Umbilical cord (tissue), 2 donors: ENCODE measurements at places on chromosomes 3 and 15. TPM values are rescaled to one million over a fixed set of nuclear protein-coding genes. Genes with fewer than 3 reads are reported as not detected.

The VWA5B2 gene
- total RNA-seq: 1.7 TPM

DNA sequence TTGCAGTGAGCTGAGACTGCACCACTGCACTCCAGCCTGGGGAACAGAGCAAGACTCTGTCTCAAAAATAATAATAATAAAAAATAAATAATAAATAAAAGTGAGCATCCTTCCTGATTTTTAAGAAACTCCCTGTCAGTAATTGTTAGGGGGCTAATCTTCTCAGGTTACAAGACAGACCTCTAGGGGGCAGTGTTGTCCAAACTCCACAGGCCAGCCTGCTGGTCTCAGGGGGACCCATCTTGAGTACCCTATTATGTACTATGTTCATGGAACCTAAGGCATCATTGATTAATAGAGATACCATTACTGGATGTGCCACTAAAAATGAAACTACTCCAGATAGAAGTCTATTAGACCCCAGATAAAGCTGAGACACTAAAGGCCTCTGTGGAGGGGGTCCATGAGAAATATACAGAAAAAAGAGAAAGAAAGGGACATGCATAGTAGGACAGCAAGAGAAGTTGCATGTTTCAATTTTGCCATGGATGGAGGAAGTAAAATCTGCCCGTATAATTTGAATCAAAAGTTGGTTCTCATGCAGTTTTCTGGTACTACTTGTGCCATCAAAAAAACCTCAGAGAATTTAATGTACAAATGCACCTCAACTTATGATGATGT, 85.5 kb upstream of the CDV3 start:
- DNase-seq: no peak

The FBXW12 gene
- total RNA-seq: 6.0 TPM

DNA sequence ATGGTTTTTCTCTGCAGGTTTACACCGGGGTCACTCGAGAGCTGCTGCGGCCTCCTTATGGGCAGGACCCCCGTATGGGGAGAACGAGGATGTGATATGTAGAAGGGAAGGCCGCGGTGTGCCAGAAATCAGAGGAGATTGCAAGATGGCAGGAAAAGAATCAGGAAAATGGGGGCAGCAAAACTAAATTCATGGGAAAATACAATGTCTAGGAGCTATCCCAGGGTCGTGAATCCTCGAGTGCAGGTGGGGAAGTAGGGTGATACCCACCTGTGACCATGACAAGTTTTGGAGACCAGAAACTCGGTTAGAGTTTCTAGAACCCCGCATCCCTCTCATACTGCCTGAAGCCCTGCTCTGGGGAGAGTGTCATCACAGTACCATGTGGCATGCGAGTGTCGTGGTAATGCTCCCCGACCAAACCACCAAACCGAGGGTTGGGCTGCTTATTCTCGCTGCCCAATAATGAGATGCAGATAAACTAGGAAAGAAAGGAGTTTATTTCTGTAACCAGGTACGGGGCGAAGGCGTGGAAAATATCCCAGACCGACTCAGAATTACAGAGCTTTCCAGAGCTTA, 781 bp downstream of the TRNT1 start:
- peak; percentile 1 for DNase-seq

DNA sequence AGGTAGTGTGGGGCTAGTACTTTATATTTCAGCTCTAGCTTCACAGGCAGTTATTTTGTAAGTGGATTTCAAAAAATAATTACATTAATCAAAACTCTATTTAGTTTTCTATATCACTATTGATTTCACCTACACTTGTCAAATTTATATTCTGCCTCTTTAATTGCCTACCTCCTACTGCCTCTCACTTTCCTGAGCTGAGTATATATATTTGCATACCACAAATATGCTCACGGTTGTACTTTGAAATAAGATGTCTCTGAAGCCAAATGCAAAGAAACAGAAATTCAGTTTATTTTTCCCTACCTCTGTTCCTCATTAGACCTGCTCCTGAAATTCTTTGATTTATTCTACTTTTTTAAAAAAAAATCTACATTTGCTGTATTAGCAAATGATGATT, 309.3 kb upstream of the TGFBR2 start:
- no peak for DNase-seq

The IMPG2 gene
- total RNA-seq: 2.6 TPM

DNA sequence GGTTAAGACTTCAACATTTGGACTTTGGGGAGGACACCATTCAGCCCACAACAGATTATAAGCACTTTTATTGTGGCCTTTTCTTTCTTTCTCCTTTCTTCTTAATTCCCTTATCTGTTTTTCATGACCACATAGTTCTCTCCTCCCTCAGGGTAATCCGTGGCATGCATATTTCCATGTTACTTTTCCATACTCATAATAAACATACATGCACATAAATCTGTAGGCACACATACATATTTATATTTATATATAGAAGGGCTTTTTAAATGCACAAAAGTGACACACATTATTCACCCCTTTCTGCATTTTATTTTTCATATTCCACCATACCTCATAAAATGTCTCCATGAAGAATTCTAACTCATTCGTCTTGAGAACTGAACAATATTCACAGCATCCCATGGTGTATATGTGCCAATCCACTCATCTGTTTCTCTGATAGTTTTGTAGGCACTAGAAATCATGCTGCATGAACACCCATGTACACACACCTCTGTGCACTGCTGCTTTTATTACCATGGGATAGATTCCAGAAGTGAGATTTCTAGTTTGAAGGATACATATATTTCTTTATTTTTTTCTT, 38.1 kb upstream of the GADL1 start:
- DNase-seq: no peak

The RPL29 gene
- 786 TPM for total RNA-seq

DNA sequence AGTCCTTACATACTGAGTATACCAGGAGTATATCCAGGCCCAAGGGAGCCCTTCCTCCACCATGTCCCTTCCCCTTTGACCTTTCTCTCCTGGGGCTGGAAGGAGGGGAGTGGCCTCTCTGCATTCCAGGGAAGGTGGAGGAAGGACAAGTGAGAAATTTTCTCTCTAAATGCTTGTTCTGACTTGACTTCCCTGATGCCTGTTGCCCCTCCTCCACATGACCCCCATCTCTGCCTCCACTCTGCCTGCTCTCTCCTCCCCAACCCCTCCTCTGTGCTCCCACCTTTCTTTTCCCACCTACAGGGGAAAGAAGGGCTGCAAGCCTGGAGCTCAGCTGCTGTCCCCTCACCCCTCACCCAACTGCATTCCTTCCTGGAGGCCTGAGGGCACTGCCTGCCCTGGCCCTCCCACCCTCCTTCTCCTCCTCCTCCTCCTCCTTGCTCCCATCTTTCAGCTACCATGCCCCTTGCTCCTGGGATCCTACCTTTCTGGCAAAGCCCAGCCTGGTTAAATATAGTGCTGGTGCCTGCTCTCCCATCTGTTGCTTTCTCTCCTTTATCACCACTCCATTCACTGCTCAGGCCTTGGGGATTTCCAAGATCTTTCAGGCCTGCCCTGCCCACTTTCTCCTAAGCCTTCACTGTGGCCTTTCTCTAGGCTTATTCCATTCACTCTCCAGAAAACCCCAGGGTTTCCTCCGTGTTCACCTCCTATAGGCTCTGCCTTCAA, 8.5 kb upstream of the DAG1 start:
- peak; percentile 81 for DNase-seq

- no peak for DNase-seq
These were observed 115.1 kb downstream of the TAFA4 start for GRCh38 chr3:68817243-68817642.

GRCh38 chr15:96038650-96039049, 291.9 kb upstream of the NR2F2 start:
- DNase-seq: no peak

The ALDH1L1 gene
- 3.6 TPM for total RNA-seq

The SAMMSON gene
- total RNA-seq: 26.2 TPM

GRCh38 chr15:77980098-77980497, 97.4 kb downstream of the TBC1D2B start:
- DNase-seq: no peak

DNA sequence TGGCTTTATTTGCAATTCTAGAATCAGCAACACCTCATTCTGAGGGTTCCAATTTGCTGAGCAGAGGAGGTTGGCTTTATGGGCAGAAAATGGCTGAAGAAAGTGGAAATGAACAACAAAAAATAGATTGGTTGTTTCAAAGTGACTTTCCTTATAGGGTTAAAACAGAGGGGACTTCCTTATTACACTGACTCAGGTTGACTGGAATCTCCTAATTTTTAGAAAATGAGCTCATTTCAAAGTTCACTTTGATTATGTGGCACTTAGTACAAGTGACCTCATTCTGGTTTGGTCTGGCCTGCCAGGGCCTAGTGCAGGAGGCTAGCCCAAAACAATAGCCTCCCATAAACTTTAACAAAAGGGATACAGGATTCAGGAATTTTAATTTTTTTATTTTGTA, 41.4 kb downstream of the NFKBIZ start:
- DNase-seq: no peak

DNA sequence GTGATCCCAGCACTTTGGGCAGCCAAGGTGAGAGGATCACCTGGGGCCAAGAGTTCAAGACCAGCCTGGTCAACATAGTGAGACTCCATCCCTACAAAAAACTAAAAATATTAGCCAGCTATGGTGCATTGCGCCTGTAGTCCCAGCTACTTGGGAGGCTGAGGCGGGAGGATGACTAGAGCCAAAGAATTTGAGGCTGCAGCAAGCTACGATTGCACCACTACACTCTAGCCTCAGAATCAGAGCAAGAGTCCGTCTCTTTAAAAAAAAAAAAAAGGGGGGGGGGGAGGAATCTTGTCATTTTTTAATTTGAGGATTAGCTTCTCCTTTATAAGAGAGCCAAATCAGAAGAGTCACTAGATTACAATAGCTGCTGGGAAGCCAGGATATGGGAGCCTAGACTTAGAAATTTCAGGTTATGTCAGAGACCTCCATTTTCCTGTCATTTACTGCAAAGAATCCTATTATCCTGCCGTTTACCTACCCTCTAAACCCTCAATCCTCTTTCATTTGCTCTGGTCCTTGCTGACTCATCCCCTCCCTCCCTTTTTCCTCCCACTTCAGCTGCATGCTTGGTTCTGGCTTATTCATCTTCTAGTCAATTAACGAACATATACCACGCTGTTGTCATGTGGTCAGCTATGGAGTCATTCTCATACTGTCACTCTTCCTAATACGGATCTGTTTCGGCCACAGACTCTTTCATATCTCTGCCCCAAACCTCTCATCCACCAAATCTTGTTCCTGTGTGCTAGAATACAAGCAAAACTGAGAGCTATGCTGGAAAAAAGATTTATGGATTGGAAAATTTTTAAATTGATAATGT, 83.8 kb upstream of the PPIB start:
- DNase-seq: no peak

The HRG gene
- total RNA-seq: 1.9 TPM

DNA sequence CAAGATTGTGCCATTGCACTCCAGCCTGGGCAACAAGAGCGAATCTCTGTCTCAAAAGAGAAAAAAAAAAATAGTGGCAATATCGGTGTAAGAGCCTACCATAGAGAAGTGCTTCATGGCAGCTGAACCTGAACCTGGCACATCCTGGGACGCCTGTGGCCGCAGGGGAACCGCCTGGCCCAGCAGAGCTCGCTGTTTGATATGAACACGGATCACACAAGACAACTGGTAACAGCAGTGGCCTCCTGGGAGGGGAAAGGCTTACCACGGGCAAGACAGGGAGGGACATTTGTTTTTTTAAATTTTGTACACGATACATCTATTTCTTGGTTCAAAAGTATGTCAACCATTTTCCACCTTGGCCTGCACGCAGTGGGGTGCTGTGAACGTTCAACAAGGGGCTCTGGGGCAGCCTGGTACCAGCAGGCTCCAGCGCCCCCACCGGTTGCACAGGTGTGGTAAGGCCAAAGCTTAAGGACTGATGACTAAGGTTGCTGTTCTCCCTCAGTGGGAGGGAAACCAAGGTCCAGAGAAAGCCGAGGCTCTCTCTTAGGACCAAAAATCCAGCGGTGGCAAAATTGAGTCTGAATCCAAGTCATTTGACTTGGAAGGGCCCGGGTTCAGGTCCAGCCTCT, 21.7 kb upstream of the EPHB3 start:
- no peak for DNase-seq

- no peak for DNase-seq
These were observed 247.7 kb downstream of the PLCL2 start for GRCh38 chr3:17132286-17133115.
